ENCODE measurements at places on chromosomes 5 and 9. TPM values are rescaled to one million over a fixed set of nuclear protein-coding genes. Genes with fewer than 3 reads are reported as not detected.

RANBP17 gene
- total RNA-seq: not detected

PKD2L2 gene
- not detected for total RNA-seq

GRCh38 chr9:132605387-132605786, 23.0 kb downstream of the BARHL1 start:
- DNase-seq: no peak

DNA sequence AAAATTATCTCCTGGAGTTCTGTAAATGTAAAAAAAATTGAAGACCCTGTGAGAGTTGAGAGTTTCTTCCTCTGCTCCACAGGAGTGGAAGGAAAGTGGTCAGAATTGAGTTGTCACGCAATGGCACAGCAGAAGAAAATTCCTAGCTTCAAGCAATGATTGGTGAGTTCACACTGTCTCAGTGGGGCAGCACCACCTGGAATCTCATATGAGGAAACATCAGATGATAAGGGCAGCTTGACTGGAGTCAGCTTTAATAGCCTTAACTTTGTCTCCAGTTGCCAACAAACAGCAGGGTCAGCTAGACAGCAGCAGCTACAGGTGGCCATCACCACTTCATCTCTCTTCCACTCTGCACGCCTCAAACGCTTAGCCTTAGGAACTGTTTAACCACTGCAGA, 211.1 kb downstream of the EFNA5 start:
- DNase-seq: no peak

AGTPBP1 gene
- 32.6 TPM for total RNA-seq

- no peak for DNase-seq
Measured at GRCh38 chr9:114196979-114197622, 41.8 kb downstream of the COL27A1 start.

DNA sequence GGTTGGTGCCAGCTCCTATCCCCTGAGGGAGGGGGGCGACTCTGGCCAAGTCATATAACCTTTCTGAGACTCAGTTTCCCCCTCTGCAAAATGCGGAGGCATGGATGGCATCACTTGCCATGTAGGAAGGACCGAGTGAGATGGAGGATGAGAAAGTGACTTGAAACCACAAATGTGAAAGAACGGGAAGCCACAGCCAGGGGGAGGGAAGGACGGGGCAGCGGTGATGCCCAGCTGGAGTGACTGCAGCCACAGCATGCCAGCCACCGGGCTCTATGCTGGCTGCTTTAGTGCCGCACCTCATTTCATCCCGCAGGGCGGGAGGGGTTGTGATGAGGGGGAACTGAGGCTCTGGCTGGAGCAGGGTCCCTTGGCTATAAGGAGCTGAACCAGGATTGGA, 74.5 kb downstream of the HMCN2 start:
- DNase-seq: no peak

DNA sequence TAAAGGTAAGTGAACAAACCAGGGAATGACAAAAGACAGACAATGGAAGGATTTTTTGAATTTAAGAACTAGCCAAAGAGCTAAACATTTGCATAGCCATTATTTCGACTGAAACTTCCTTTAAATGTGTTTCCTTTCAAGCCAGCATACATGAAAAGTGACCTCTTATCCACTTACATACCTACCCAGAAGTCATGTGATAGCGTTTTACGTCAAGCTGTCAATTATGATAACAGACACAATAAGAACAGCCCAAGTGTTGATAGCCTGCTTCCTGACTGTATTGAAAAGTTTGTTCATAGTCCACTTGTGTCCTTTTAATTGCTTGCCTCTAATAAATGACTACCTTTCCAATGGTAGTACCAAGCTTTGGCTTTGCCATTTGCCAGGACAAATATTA, 206.0 kb downstream of the NFIB start:
- DNase-seq: no peak

DNA sequence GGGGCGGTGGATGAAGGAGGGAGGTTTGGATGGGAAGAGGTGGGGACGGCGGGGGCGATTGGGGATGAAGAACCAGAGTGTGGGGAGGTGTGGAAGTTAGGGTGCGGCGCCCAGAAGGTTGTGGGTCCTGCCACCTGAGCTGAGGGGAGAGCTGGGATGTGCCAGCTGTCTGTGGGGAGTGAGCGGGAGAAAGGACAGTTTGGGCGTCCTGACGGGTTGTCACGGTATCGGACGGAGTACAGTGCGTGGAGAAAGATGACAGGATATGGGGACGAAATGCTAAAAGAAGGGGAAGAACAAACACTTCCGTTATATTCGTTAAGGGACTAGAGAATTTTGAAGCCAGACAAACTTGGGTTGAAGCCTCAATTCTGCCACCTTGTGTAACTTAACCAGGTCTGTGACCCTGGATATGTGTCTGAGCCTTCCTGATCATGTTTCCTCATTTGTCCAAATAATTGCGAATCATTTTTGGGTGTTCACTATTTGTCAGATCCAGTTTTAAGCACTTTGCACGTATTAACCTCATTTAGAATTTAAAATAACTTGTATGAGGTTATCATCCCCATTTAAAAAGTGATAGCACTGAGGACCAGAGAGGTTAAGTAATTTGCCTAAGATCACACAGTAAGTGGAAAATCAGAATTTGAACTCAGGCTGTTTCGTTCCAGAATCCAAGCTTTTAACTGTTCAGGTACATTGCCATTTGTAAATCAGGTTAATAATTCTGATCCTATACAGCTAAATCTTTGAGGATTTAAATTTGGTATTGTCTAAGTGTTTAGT, 689 bp downstream of the CNTRL start:
- DNase-seq: peak; percentile 49

DNA sequence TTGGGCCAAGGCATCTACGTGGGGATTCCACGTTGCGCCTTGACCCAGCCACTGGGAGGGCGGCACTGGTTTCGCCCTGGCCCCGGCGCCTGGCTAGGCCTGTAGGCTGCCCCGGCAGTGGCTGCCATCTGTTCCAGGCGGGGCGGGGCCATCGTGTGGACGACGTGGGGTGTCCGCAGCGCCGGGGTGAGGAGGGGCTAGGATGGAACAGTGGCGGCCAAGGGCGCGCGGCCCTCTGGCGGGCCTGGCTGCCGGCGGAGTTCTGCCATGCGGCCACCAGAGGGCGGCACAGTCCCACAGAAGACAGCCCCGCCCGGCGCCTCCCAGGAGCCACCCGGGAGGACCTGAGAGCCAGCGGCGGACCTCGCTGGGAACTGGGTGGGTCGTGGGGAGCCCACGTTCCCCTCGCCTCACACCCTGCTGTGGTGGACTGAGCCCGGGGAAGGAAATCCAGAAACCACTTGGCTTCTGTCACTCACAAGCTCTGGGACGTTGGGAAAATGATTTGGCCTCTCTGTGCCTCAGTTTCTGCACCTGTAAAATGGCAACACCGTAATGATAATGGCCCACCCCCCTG, 22.6 kb upstream of the RAPGEF1 start:
- peak; percentile 75 for DNase-seq

GRCh38 chr9:137286975-137287383, 9.5 kb downstream of the TOR4A start:
- peak; percentile 54 for DNase-seq

- no peak for DNase-seq
Measured at GRCh38 chr5:91361790-91362189, 21.3 kb downstream of the ARRDC3 start.

DNA sequence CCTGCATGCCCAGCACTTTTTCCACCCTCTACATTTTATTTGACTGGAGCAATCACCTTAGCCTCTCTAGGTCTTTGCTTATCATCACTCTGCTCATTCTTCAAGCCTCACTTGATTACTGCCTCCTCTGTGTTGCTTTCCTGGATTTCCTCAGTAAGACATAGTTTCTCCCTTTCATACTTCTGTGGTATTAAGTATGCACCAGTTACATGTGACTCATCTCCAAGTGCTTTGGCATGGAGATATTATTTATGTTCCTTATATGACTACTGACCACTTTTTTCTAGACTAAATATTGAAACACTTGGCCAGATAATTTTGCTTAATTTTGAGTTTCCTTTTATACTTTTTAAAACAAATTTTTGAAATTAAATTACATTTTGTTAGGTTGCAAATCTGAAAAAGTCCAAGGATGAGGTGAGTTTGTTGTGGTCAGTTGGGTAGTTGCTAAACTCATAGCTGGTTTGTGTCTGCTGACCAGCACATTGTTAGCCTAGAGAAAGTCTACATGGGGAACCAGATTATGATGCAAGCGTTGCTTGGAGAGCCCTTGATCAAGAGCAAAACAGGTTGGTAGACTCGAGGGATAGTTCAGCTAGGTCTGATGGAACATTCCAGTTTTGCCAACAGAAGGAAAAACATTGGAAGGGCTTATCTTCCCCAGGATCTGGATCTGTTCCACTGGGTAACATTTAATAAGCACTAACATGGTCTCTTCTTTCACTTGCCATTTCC, 140.2 kb downstream of the TMC1 start:
- no peak for DNase-seq

DRD1 gene
- not detected for total RNA-seq

GRCh38 chr9:131728961-131729360, 10.9 kb downstream of the RAPGEF1 start:
- peak; percentile 62 for DNase-seq

DNA sequence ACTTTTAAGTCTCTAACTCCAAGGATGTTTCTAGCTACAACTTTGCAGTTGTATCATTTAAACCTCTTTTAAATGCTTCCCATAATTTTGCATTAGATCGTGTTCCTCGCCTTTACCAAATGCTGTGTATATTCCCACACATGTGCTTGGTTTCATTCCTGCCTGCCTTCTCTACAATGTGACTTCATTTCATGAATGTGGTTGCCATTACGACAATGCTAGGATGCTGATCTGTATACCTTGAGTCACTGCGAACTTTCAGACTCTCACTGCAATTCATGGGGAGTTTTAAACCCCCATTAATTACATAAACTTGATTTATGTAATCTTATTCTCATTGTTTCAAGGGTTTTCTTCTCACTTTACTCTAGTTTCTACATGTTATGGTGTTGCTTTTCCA, 50.3 kb downstream of the UBE2QL1 start:
- DNase-seq: no peak

- no peak for DNase-seq
Measured at GRCh38 chr9:83208065-83208850, 145.3 kb upstream of the RASEF start.

DNA sequence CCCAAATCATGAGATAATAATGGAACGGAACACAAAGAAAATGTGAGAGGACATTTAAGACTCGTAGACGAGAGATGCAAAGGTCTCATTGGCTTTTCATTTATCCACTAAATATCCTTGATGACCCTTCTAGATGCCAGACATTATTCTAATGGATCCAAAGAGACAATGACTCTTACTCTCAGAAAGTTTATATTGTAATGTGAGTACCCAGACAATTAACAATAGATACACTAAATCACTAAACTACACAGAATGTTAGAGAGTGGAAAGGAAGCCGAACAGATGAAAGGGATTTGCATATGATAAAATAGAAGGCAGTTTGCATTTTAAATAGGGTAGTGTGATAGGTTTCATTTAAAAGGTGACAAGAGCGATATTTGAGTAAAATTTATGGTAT, 973.3 kb downstream of the TAF11L14 start:
- DNase-seq: no peak

IL4 gene
- total RNA-seq: not detected

DNA sequence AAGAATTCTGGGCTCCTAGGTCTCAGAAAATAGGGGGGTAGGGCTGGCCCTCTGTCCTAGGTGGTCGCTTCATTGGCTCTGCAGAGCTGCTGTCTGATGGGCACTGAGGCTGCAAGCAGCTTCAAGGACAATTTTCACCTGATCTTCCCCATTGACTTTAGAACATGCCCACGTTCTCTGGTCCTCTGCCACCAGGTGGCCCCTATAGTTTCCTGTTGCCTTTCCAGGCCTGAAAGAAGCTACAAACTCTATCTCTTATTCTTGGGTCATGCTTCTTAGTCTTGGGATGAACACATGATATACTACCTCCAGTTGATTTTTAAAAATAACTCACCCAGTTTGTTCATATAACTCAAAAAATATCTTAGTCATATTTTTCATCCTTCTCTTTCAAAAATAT, 26.3 kb downstream of the SPZ1 start:
- peak; percentile 57 for DNase-seq

GRCh38 chr9:79709743-79710674, 138.2 kb downstream of the TLE4 start:
- DNase-seq: no peak

- DNase-seq: no peak
Measured at GRCh38 chr9:80797101-80797829, 892.1 kb downstream of the TLE1 start.

SETX gene
- total RNA-seq: 58.0 TPM

- DNase-seq: no peak
Measured at GRCh38 chr5:151905557-151905961, 19.1 kb downstream of the GLRA1 start.

DNA sequence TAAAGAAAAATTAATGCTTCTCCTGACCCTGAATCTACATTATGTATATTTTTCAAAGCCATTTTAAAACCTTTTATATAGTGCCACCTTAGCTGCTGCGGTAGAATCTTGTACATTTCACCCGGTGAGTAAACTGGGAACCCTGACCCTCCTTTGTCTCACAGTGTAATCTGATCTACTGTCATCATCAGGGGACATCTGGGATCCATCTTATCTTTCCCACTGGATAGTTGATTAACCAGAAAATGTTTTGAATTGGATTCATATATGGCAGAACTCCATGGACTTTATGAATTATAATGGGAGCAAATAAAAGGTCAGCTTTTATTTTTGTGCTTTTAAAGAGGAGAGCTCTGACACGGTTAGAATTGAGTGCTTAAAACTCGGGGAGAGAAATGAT, 95.0 kb downstream of the ADAMTSL1 start:
- DNase-seq: no peak

ADAMTSL2 gene
- not detected for total RNA-seq

ZNF454 gene
- not detected for total RNA-seq

- no peak for DNase-seq
Measured at GRCh38 chr5:105924366-105924765, 1746.4 kb downstream of the EFNA5 start.

DNA sequence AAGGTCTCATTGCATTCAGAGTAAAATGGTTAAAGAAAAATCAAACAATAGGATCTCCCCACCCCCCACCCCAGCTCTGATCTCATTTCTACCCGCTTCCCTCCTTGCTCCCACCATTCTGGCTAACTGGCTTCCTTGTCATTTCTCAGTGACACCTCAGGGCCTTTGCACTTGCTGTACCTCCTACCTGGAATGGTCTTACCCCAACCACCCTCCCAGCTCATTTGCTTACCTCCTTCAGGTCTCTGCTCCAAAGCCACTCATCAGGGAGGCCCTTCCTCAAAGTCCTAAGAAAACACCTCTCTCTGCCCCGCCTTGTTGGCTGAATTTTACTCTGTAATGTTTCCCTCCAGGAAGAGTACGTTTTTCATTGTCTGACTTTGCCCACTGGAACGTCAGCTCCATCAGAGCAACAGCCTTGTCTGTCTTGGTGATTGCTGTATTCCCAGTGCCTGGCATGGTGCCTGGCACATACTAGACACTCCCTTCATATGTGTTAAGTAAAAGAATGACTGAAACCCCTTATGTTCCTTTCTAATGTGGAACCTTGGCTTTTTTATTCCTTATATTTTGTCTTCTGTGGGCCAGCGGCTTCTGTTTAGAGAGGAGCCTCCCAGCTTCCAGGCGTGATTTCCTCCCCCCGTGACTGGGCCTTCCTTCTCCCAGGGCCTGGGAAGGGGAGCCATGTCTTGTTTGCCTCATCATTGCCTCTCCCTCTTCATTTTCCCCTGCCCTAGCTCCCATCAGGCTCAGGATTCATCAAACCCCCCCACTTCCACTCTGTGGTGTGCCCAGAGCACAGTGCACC, 26.9 kb downstream of the NEURL1B start:
- no peak for DNase-seq

BTNL3 gene
- total RNA-seq: not detected

RNF20 gene
- 41.3 TPM for total RNA-seq

- DNase-seq: no peak
Measured at GRCh38 chr9:90722071-90722470, 79.4 kb upstream of the DIRAS2 start.

GRCh38 chr5:56211298-56211865, 21.7 kb downstream of the ANKRD55 start:
- DNase-seq: no peak

Measured in activated CD8-positive, alpha-beta T cell treated with anti-CD3 and anti-CD28 coated beads, Interleukin-2, amount 10 ng/mL, durations not matched to agents 7 days and 5 days (primary cell).